ENCODE measurements at places on chromosomes 5 and 9.

- DNase-seq: no peak
Observed at GRCh38 chr9:4774209-4774608, 18.5 kb upstream of the RCL1 start.

GRCh38 chr9:130276955-130277354 lies 11.4 kb downstream of the HMCN2 start:
- no peak for DNase-seq

GRCh38 chr5:14405267-14405666 lies 176.3 kb upstream of the OTULINL start:
- DNase-seq: no peak

DNA sequence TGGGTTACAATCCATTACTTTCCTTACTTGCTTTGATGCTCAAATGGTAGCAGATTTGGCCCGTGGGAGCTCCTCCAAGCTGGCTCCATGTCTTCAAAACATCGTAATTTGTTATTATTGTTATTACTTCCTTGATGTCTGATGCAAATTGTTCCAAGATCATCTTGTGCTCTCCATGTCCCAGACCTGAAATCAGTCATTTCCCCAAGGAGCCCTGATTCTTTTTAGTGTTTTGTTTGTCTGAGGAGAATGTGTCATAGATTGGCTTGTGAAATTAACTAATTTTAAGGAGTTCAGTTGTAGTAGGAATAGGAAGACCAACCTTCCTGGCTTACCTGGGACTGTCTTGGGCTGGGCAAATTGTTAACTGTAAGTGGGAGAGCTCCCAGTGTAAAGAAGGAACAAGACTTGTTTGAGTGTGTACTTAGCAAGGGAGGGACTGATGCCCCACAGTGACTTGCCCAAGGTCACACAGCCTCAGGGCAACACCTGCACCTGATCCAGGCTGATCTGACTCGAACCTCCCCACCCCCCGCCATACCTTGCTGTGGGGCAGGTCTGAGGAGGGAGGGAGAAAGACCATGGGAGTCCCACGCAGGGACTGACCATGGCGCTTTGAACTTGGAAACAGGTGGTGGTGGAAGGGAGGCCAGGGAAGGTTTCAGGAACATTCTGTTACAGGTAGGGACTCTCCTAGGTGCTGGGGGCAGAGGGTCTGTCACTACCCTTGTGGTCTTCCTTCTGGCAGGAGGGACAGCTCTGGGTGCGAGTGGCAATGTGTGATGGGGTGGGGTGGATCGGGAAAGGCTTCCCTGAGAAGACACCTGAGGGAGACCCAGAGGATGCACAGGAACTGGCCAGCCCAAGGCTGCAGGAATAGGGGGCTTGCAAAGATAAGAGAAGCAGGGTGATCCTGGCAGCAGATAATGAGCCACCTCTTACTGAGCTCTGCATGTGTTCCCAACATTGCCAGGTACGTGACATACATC lies 2.7 kb upstream of the BICD2 start:
- DNase-seq: no peak

DNA sequence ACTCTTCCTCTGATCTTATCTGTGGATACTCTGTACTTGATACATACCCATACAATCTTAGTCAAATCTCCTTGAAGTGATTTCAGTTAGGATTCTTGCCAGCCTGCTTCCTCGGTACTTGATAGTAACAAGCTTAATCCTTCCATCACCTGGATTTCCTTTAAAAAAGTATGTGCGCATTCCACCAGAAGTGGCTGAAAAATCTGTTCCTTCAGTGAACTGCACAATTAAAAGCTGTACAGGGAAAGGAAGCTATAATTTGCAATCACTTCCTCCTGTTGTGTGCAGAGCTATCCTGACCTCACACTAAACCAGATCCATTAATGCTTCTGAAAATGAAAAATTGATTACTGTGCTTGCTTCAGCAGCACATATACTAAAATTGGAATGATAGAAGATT lies 47.3 kb downstream of the PWWP2A start:
- DNase-seq: no peak

GRCh38 chr5:76522103-76522935 lies 100.9 kb downstream of the F2RL2 start:
- no peak for DNase-seq

GRCh38 chr5:151123897-151124751 lies 33.5 kb downstream of the ANXA6 start:
- no peak for DNase-seq
